ENCODE measurements at places on chromosomes 7 and 10.

- no peak for DNase-seq
Observed at GRCh38 chr10:27710014-27710413, 35.6 kb downstream of the MKX start.

- peak; percentile 40 for DNase-seq
Observed at GRCh38 chr7:102450242-102450641, 14.4 kb downstream of the ALKBH4 start.

DNA sequence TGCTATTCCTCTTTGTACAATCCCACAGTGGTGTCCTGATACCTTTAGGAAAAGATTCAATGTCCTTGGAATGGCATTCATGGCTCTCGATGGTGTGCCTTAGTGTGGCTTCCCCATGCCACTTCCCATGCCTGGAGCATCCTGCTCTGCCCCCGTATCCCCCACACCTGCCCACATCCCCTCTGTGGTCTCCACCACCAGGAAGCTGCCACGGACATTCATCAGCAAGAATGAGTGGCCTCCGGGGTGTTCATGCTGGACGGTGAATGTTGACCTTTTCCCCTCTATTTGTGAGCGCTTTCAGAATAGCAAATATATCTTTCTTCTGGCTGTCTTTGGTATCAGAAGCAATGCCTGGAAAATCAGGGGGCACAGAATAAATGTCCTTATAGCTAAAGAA, 262.0 kb upstream of the NRP1 start:
- peak; percentile 21 for DNase-seq

GRCh38 chr10:29522061-29522855, 112.5 kb downstream of the SVIL start:
- peak; percentile 40 for DNase-seq

DNA sequence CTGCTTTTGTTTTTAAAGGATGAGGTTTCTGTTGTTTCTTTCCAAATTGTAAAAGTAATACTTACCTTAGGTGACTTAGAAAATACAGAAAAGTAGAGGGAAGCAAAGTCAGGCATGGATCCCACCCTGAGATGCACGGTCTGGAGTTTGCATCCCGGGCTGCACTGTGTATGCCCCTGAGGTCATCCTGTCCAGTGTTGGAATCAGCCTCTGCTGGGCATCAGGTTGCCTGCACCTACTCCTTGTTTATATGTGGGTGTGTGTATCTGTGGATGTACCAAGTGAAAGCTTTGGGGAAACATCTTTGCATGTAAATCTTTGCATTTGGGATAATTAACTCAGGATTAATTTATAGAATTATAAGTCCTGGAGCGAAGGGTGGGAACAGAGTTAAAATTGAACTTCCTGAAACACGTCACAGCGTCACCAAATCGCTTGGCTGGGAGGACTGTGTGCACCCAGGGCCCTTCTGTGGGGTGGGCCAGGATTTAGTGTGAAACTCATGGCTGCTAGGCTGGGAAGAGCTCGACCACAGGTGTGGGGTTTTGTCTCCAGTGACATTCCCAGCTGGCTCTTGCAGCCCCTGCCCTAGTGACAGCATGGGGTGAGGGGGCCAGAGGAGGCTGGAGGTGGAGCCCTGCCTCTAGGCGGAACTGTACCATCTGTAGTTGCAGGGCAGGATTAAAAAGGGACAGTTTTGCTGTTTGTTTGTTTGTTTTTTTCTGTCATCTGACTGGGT, 27.9 kb downstream of the GTF2IRD1 start:
- peak; percentile 69 for DNase-seq

- DNase-seq, result no peak
Observed at GRCh38 chr10:69558559-69558958, 14.7 kb downstream of the NEUROG3 start.

DNA sequence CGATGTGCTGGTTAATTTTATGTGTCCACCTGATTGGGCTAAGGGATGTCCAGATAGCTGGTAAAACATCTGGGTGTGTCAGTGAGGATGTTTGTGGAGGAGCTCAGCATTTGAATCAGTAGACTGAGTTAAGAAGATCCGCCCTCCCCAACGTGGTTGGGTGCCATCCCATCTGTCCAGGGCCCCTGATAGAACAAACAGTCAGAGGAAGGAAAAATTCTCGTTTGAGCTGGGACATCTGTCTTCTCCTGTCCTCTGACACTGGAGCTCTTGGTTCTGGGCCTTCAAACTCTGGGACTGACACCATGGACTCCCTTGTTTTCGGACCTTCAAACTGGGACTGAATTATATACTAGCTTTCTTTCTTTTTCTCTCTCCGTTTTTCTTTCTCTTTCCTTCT, 59.6 kb downstream of the CARD11 start:
- no peak for DNase-seq

DNA sequence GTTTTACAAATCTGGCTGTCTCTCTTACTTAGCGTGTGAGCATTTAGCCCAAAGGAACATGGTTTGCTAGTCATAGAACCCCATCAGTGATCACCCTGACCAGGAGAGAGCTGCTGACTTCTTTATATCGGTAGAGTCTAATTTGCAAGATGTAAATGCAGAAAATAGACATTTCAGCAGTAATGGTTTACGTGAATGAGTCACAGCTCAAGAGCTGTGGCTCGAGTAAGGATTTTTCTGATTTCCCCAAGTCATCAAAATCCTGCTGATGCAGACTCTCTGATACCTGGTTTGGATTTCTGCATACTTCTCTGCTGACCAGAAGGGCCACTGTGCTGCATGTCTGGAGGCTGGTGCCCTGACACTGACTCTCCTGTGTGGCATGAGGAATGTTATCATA, 25.7 kb downstream of the NUB1 start:
- peak; percentile 17 for DNase-seq

- DNase-seq, result peak; percentile 81
Observed at GRCh38 chr10:132001238-132001972, 19.7 kb upstream of the BNIP3 start.

Data from M059J (cell line).